GM13976 (cell line): ENCODE measurements at places on chromosomes 2 and 18.

DNA sequence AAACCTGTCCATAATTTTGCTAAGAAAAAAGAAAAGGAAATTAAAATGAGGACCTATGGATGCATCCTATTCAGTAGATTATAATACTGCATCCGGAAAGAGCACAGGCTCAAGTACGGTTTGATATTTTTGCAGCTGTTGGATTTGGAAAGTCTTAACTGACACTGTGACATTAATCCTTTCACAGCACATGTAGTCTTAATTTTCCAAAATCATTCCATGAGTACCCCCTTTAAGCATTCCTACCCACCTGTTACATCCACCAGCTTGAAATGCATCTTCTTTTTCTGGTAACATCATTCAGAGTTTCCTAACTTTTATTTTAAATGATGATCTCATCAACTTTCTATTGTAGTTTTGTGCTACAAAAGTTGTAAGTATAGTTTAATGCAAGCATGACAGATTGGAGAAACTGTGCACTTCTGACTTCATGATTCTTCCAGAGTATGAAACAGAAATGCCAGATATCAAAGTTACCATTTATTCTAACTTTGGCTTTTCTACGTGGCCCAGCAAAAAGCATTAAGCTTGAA, 113.5 kb downstream of the ESCO1 start:
- no peak for DNase-seq

DNA sequence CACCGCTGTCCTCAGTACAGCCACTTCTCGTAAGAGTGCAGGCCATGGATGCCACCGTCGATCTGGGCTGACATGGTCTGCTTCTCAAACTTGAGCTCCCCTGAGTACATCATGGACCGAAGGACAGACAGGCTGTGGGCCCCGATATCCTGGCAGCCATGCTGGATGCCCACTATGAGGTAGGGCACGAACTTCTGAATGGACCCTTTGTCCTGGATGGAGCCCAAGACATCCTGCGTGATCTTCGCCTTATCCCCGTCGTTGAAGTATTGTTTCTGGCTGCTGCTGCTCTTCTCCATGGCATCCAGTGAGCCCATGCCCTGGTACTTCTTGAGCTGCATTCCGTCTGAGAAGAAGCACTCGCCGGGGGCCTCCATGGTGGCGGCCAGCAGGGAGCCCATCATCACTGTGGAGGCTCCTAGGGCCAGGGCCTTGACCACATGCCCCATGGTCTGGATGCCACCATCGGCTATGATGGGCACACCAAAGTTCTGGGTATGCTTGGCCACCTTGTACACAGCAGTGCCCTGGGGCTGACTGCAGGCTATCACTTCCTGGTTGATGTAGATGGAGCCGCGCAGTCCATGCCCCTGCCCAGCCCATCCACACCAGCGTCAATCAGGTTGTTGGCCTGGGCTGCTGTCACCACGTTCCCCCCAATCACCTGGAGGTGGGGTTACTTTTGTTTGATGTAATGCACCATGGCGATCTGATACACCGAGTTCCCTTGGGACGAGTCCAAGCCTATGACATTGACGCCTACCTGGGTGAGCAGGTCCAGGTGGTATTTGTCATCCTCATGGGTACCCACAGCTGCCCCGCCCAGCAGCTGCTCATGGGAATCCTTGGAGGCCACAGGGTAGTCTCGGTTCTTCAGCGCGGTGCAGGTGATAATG, 21.8 kb downstream of the CFLAR start:
- no peak for DNase-seq

GRCh38 chr2:71385012-71385411, 53.4 kb downstream of the ZNF638 start:
- no peak for DNase-seq

- no peak for DNase-seq
Observed at GRCh38 chr18:42310956-42311355, 355.9 kb downstream of the PIK3C3 start.

GRCh38 chr2:51387235-51387634, 355.3 kb upstream of the NRXN1 start:
- no peak for DNase-seq

DNA sequence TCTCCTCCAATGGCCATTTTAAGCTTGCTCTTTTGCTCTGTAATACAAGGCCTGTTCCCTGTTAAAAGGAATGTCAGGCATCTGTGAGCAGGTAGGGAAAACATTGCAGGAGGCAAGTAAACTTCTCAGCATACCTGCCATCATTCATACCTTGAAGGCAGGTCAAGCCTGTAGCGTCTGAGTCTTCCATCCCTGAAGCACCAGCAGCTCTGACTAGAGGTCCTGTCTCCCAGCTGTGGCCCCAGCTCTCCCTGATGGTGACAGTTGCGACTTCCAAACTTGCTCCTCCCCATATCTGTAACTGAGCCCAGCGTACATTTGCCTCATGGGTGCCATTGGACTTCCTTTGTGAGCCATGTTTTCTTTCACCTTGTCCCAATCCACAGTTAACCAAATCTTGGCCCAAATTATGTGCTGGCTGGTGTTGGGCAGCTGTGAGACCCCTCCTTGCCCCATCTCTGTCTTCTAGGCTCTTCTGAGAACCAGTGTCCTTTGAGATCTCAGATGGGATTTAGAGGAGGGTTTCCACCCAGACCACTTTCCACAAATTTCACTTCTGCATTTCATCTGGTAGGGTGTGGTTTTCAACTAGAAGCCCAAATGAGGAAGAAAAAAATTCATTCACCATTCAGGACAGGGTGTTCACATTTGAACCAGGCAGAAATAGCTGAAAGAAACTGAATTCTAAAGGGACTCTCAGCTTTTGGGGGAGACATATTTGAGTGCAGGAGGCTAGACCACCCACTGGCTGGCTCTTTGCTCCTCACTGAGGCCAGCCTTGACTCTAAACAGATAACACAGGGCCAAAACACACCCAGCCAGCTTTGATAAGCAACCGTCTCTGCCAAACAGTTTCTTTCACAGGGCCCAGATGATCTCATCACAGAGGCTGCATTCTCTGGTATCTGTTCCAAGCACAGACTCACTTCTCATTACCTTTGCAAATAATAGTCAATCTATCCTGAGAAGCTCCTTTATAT, 66.4 kb upstream of the MSH2 start:
- DNase-seq, result peak; percentile 63

- no peak for DNase-seq
Observed at GRCh38 chr2:215031321-215031720, 107.1 kb downstream of the ABCA12 start.

DNA sequence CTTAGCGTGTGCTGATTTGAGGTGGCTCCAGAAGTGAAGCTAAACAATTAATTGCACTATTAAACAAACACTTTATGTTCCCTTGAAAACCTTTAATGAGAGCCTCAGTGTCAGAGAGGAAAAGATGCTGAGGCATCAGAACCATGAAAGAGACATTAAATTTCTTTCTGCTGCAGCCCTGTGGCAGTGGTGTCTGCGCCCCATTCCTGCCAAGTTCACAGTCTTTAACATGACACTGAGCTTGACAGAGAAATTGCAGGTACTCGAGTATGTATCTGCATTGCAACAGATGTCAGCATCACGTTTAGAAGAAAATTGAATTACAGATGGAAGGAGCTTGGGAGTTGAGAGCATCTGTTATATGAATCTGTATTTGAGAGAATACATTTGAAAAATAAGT, 111.3 kb upstream of the CREB1 start:
- no peak for DNase-seq

DNA sequence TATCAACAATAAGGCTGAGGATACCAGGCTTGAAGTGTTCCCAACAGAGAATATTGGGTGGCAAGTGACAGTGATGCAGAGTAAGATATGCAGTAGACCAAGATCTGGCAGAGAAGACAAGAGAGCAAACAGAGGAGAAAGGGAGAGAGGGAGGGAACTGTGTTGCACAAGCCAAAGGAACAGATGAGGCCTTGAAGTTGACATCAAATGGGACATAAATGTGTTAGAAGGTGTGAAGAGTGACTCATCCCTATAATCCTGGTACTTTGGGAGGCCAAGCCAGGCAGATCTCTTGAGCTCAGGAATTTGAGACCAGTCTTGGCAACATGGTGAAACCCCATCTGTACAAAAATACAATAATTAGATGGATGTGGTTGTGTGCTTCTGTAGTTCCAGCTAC, 342.9 kb downstream of the PARD3B start:
- DNase-seq, result no peak

GRCh38 chr2:158686210-158686691, 108.9 kb upstream of the DAPL1 start:
- DNase-seq, result no peak

GRCh38 chr2:21301871-21302455, 178.2 kb downstream of the TDRD15 start:
- no peak for DNase-seq

DNA sequence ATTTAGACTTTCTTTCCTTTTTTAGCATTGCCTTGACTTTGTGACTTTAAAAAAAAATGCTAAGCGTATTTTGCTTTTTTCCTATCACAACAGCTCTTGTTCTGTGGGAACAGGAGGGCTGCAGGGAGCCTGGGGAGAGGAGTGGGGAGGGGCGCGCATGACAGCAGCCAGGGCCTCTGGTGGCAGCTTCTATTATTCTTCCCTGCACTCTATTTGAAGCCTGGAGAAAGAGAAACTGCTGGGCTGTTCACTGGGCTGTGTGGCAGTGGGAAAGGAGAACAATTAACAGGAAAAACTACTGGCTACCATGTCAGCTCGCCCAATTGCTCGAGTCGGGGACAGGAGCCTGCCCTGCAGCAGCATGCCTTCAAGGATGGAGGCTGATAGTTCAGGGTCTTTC, 119.0 kb upstream of the ZBTB14 start:
- DNase-seq, result no peak

GRCh38 chr2:85582492-85582891, 1.7 kb upstream of the VAMP5 start:
- DNase-seq, result no peak

DNA sequence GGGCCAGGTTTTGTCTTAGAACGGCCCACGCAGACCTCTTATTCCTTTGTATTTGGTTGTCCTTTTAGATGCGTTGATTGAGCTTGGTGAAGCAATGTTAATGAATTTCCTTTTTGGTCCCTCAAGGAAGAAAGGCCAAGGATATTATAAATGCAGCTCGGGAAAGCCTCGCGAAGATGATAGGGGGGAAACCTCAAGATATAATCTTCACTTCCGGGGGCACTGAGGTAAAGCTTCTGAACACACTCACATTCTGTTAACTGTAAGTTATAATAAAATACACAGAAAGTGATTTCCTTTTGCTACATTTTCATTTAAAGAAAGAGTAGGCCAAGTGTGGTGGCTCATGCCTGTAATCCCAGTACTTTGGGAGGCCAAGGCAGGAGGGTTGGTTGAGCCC, 7.1 kb downstream of the SCLY start:
- no peak for DNase-seq

- DNase-seq, result no peak
Observed at GRCh38 chr2:223169830-223170605, 118.0 kb downstream of the KCNE4 start.

GRCh38 chr2:217876253-217876570, 126.6 kb downstream of the TNS1 start:
- no peak for DNase-seq

DNA sequence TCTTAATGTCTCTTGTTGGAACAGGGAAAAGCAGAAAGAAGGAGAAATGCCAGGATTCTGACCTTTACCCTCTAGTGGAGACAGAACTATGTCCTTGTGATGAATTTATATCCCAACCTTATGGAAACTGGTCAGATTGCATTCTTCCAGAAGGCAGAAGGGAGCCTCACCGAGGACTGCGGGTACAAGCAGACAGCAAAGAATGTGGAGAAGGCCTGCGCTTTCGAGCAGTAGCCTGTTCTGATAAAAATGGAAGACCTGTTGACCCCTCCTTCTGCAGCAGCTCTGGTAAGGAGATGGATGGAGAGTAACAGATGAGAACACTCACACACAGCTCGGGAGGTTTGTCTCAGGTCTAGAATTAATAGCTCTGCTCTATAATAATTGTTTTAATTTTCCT, 552.7 kb upstream of the HNMT start:
- no peak for DNase-seq

GRCh38 chr2:159165048-159165447, 121.5 kb downstream of the WDSUB1 start:
- no peak for DNase-seq

- DNase-seq, result no peak
Observed at GRCh38 chr18:43876748-43877147, 599.5 kb upstream of the SYT4 start.

- DNase-seq, result no peak
Observed at GRCh38 chr2:24024018-24024417, 14.1 kb downstream of the MFSD2B start.

GRCh38 chr2:177520324-177520723, 127.8 kb downstream of the AGPS start:
- DNase-seq, result no peak

DNA sequence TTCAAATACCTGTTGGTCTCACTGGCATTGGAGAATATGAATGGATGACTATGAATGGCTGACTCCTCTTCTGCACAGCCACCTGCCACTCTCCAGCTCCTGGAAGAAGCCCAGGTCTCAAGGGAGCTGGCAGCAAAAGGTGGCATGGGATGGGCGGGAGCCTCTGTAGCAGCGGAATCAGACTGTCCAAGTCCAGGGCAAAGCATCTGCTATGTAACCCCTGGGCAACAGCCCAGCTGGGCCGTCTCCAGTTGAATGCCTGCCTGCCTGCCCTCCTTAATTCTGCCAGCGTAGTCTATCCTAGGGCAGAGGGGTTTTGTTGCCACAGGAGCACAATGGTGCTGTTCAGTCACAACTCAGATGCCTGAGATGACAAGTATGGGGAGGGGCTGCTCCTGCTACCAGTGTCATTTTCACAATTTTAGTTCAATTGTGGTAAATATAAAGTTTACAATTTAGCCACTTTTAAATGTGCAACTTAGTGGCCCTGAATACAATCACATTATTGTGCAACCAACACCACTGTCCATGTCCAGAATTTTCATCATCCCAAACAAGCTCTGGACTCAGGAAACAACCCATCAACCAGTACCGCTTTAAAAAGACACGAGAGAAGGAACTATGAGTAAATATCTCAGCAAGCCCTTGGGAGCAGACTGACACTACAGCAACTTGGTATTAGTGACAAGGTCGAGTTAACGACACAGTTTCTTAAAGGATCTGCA, 115.2 kb downstream of the MYO5B start:
- no peak for DNase-seq

- DNase-seq, result no peak
Observed at GRCh38 chr2:223003191-223003590, 48.8 kb upstream of the KCNE4 start.

- no peak for DNase-seq
Observed at GRCh38 chr2:186059096-186059495, 320.5 kb downstream of the FSIP2 start.

- no peak for DNase-seq
Observed at GRCh38 chr2:24423095-24423494, 62.8 kb upstream of the ITSN2 start.

DNA sequence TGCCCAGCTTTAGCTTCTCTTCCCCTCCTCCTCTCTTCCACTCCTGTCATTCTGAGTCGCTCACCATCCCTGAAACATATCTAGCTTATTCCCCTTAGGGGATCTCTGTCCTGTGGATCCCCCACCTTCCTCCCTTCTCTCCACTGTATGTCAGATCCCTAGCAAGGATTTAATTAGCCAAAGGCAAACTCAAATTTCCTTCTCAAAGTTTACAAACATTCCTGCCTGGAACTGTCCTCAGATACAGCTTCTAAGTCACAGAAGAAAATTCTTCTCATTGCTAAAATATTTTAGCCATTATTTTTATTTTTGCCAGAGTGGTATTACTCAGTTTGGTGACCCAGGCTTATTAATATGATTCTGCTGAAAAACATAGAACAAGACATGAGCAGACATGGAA, 315.3 kb downstream of the CYP26B1 start:
- DNase-seq, result no peak

- no peak for DNase-seq
Observed at GRCh38 chr18:59279722-59280121, 6.5 kb upstream of the RAX start.
